ENCODE measurements at places on chromosomes 13 and 19.
A peak's percentile ranks its signal among the peaks of the same experiment; 100 is the strongest.

- no peak for DNase-seq
Measured at GRCh38 chr19:33712268-33712667, 84.4 kb upstream of the KCTD15 start.

GRCh38 chr19:46063201-46063600, 22.4 kb upstream of the IGFL4 start:
- DNase-seq, result no peak

DNA sequence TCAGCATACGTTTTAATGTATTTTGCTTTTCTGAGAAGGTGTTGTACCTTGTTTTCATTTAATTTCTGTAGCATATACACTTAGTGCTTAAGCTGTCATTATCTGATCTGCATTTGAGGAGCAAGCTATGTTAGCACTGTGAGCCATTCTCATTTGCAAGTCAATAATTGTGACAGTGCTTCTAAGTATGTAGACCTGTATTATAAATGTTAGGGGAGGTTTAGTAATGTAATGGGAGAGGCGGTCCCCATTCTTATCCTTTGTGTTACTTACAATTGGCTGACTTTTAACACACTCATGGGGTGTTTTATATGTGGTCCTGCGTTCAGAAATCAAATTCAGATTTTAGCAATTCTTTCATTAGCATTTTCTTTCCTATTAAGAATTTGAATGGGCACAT, 90.2 kb downstream of the GPC6 start:
- no peak for DNase-seq

DNA sequence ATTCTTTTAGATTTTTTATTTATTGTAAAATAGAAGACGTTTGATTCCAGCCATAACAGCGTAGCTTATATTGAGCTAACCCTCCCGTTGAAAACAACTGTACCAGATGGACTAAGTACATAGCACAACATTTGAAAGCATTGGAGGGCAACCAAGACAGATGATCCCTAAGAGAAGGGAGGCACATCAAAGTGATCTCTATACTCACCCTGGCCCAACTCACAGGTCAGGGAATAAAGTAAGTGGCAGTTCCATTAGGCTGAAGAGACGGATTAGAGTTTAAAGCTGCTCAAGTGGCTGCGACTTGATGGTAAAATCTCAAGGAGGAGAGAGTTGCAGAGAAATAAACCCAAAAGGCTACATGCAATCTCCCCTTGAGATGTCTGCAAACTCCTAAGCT, 65.1 kb upstream of the ITM2B start:
- DNase-seq, result no peak

DNA sequence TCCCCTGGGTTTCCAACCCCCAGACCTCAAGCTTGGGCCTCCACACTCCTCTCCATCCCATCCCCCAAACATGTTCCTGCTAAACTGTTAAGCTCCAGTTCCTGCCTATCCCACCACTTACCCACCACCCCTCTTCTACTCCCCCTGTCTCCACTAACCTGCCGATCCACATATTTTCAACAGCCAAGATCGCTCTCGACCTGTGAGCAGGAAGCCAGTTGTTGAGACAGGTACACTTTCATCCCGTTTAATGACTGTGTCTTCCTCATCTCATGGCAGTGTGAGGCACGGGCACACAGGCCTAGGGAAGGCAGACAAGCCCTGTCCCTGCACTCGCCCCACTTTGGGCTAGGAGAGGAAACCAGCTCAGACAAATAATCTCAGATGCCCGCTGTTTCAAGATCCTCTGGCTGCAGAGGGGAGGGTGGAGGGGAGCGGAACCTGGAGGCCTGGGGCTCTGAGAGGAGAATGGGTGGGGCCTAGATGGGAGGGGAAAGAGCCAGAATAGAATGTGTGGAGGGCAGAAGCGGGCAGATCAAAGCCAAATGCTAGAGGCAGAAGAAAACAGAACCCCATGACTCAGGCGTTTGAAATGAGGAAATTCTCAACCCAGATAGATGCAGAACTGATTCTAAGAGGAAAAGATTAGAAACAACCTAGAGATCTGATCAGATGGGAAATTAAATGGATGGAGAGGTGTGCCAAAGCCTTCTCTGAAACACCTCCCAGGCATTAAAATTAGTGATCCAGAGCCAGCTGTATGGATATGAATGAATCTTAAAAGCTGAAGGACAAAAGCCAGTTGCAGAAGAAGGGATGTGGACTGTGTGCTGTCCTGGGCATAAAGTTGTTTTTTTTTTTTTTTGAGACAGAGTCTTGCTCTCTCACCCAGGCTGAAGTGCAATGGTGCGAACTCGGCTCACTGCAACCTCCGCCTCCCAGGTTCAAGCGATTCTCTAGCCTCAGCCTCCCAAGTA, 16.9 kb upstream of the CYP2S1 start:
- peak; percentile 57 for DNase-seq

- DNase-seq, result no peak
Measured at GRCh38 chr19:41745756-41746155, 9.6 kb upstream of the CEACAM6 start.

GRCh38 chr13:90238413-90238812, 1109.1 kb upstream of the MIR17HG start:
- no peak for DNase-seq

GRCh38 chr19:18865973-18866799, 29.8 kb downstream of the CERS1 start:
- DNase-seq, result peak; percentile 29

- DNase-seq, result no peak
Measured at GRCh38 chr19:478976-479375, 17.3 kb upstream of the MADCAM1 start.

GRCh38 chr19:14361824-14362223, 19.4 kb upstream of the ADGRE5 start:
- no peak for DNase-seq

- no peak for DNase-seq
Measured at GRCh38 chr19:15427991-15428471, 9.2 kb upstream of the AKAP8L start.

GRCh38 chr13:77859450-77859849, 59.2 kb downstream of the EDNRB start:
- DNase-seq, result no peak

DNA sequence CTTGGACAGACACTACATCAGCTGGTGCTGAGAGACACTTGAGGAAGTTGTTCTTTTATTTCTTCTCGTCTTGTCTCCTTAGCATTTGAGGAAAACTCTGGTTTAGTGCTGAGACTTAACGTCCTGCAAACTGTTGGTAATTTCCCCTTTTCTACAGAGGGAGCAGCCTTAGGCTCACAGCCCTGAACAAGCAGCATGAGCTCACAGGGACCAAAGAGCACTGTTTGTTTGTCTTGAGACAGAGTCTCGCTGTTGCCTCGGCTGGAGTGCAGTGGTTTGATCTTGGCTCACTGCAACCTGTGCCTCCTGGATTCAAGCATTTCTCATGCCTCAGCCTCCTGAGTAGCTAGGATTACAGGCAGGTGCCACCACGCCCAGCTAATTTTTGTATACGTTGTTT, 5.5 kb downstream of the ZNF805 start:
- no peak for DNase-seq

- DNase-seq, result no peak
Measured at GRCh38 chr19:708154-709143, at the start of gene PALM. Gene PALM, plus strand, starts transcription at chr19:708935. Its CDS starts 212 bp downstream, at chr19:709147.

DNA sequence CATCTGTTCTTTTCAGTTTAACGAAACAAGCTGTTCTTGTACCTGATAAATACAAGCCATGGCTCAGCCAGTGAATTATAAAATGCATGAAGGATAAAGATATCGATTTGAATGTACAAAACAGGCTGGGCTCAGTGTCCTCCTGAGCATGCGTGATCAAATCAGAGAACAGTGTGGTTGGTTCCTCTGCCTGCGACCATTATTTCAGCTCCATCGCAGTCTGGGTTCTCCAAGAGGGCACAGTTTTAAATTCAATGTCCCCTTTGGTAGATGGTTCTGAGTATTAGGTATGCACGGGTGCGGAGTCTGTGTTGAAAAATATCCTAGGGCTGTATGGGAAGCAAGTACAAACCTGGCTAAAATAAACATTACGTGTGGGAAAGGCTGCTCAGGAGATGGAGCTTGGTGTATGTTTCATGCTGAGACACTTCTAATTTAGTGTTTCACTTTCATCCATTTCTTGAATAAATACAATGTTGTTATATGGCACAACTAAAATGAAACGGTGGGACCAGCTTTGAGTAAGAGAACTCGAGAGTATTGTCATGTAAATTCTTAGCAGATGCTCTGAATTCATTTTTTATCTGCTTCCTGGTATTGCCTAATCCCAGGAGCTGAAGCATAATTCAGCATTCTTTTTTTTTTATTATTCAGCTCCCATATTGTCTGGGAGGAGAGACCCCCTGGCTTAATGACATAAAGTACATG, 458.7 kb downstream of the MYO16 start:
- no peak for DNase-seq

DNA sequence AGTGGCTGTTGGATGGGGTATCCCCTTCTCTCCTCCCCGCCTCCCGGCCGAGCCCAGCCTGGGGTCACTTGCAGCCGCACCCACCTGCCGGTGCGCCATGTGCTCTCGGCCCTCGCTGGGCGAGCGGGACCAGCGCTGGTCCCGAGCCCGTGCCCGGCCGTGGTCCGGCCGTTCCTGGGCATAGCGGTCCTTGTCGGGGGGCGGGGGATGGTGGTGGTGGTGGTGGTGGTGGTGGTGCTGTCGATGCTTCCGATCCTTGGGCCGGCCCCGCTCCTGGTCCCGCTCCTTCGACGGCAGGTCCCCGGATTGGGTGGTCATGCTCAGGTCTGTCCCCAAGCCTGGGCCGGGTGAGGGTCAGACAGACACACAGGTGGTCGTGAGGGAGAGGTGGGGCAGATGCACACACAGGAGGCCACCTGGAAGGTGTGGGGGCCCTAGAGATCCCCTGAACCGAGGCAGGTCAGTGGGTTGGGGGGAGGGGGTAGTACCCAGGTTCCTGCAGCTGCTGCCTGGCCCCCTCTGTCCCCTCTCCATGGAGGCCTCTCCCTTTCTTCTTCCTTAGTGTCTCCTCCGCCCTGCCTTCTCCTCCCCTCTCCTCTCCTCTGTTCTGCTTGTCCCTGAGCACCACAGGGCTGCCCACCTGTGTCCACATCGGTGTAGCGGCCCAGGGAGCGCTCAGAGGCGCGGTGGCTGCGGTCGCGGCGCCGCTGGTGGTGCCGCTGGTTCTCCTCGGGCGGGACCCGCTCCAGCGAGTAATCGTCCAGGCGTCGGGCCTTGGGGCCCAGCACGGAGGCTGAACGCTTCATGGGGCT, 58.7 kb downstream of the IER2 start:
- DNase-seq, result no peak

Measured in DND-41 (cell line).